ENCODE measurements at places on chromosomes 3 and 15.

- no peak for DNase-seq
Measured at GRCh38 chr3:117145677-117146076, 436.1 kb downstream of the TUSC7 start.

- no peak for DNase-seq
Measured at GRCh38 chr15:72011302-72011942, 106.5 kb downstream of the MYO9A start.

GRCh38 chr3:114880078-114880477 is 267.0 kb downstream of the ZBTB20 start:
- no peak for DNase-seq

GRCh38 chr15:98647026-98647773 is 1.1 kb upstream of the IGF1R start:
- no peak for DNase-seq

- DNase-seq: no peak
Measured at GRCh38 chr3:104279617-104280016, 1087.1 kb upstream of the ALCAM start.

GRCh38 chr15:62857411-62857853 is 185.1 kb upstream of the TPM1 start:
- no peak for DNase-seq

- DNase-seq: no peak
Measured at GRCh38 chr3:37640636-37641375, 220.9 kb upstream of the CTDSPL start.

- DNase-seq: no peak
Measured at GRCh38 chr15:63572749-63573464, 24.3 kb upstream of the FBXL22 start.

DNA sequence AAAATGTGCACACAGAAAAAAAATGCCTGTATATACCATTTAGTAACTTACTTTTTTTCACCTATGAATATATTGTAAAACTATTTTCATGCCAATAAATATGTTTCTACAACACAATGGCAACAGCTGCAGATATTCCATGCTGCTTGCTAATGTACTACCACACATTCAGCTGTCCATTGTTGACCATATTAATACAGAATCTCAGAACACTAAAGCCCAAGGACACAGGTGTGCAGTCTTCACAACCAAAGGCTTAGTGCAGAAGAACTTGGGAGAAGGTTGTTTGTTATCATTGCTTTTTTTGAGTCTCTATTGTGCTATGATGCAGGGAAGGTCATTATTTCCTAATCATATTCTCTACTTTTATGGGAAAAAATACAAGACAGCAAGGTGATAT is 79.6 kb downstream of the DIPK2A start:
- DNase-seq: no peak

GRCh38 chr15:51223771-51224229 is 114.6 kb downstream of the CYP19A1 start:
- peak; percentile 51 for DNase-seq

- no peak for DNase-seq
Measured at GRCh38 chr15:52109559-52110451, 2.8 kb downstream of the BCL2L10 start.

DNA sequence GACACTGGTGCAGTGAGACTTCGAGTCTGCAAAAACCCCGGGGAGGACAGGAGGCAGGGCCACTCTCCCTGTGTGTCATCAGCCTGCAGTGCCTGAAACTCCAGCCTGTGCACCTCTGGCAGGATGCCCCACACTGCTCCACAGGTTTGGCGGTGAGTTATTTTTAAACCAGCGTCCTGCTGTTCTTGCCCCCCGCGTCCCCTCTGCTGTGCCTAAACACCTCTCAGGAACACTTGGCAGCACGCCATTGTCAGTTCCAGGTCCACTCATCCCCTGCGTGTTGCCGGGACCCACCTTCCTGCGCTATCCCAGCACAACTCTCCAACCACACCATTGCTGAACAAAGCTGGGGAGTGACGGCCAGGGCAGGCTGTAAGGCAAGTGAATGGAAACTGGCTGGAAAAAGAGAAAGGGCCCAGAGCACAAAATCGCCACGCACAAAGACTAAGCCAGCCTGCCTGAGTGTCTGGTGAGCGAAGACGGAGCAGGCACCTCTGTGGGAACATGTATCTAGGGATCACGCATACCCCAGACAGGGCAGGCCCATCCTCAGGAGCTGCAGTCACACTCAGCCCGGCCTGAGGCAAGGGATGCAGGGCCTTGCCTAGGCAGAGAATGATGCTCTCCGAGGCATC is 3.1 kb upstream of the PLA2G4F start:
- DNase-seq: no peak

GRCh38 chr3:36501616-36502015 is 121.3 kb downstream of the STAC start:
- no peak for DNase-seq

DNA sequence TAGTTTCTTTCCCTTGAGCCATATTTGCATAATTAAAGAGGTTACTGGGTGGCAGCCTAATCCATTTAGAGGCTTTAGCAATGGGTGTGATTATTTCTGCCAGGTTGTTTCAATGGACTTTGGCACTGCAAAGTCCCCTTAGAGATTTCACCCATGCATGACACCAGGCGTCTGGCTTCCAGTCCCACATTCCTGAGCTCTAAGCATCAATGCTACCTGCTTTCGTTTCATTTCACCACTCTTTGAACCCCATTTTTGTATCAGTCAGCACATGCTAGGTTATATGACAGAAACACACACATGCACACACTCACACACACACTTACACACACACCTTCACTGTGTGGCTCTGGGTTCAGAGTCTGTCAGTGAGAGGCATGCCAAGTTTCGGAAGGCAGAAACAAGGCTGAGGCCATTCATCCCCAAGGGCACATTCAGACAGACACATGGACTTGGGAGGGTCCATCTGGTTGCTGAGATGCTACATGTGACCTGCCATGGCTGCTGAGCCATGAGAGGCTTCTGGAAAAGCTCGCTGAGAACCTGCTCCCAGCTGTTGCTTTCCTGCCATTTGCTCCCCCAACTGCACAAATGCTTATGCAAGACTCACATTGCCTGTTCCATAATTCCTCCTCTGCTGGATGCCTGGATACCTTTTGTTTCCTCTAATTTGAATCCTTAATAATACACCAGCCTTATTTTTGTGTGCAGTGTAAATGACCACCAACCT is 354.1 kb downstream of the GABRG3 start:
- no peak for DNase-seq

DNA sequence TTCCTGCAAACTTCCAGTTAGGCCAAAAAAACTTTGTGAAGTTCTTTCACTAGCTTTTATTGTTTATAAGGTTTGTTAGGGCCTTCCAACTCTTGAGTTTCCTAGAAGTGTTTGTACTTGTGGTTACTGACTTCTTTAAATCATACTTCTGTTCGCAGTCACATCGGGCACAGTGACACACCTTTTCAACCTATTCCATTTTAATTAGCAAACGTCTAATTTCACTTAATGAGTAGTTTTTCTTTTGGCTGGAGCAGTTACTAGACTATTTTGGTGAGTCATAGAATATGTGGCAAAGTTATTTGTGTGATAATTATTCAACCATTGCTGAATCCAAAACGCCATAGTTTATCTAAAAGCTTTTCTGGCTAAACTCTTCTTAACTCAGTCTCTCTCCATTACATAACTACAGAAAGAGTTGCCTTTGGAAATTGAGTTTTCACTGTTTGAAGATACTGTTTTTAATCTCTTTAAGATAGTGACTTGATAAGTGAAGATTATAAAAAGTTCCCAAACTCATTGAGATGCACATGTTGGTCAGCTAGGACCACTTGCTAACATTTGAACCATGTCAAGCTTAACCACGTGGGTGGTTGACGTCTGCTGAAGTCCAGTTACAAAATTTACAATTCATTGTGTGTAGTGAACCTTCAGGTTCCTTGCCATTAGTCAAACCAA is 21.5 kb downstream of the CNOT10 start:
- no peak for DNase-seq

DNA sequence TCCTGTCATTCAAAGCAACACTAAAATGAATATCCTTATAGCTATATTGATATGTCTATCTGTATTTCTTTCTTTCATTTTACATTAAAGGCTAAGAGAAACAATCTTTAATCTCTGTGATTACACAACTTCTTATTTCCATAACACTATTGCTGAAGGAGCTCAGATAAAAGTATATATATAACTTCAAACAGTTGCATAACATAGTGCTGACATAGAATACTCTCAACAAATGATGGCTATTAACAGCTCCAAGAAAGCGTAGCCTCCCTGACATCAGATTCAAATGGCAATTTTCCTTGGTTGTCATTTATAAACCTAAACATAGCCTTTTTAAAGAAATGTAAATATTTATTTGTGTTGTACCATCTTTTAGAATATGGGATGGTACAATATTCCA is 116.6 kb upstream of the PTPRG start:
- no peak for DNase-seq

- DNase-seq: no peak
Measured at GRCh38 chr3:53748512-53749271, 97.5 kb downstream of the CHDH start.

GRCh38 chr15:25937796-25938195 is 74.7 kb upstream of the ATP10A start:
- DNase-seq: no peak

- DNase-seq: no peak
Measured at GRCh38 chr15:71476823-71477222, 333.5 kb upstream of the NR2E3 start.

DNA sequence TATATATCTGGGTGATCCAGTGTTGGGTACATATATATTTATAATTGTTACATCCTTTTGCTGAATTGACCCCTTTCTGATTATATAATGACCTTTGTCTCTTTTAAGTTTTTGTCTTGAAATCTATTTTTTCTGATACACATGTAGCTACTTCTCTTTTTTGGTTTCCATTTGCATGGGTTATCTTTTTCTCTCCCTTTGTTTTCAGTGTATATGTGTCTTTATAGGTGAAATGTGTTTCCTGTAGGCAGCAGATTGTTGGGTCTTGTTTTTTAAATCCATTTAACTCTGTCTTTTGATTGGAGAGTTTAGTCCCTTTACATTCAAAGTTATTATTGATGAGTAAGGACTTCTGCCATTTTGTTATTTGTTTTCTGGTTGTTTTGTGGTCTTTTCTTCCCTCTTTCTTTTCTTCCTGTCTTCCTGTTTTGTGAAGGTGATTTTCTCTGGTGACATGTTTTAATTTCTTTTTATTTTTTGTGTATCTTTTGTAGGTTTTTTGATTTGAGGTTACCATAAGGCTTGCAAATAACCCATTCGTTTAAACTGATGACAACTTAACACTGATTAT is 56.8 kb downstream of the STARD9 start:
- DNase-seq: no peak

GRCh38 chr3:68919000-68919399 is 13.3 kb downstream of the TAFA4 start:
- no peak for DNase-seq

DNA sequence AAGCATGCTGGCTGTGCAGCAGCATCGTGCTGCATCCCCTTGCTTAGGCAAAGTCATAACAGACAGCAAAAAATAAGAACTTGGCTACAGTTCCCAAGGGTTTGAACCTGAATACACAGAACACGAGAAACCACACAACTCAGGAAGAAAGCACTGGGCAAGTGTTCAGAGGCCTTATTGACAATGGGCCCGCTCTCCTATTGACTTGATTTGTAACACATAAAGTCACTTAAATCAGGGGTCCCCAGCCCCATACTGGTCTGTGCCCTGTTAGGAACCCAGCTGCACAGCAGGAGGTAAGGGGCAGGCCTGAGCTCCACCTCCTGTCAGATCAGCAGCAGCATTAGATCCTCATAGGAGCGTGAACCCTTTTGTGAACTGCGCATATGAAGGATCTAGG is 145.1 kb downstream of the LSAMP start:
- DNase-seq: no peak

- peak; percentile 43 for DNase-seq
Measured at GRCh38 chr3:123090728-123091531, 24.1 kb downstream of the PDIA5 start.

DNA sequence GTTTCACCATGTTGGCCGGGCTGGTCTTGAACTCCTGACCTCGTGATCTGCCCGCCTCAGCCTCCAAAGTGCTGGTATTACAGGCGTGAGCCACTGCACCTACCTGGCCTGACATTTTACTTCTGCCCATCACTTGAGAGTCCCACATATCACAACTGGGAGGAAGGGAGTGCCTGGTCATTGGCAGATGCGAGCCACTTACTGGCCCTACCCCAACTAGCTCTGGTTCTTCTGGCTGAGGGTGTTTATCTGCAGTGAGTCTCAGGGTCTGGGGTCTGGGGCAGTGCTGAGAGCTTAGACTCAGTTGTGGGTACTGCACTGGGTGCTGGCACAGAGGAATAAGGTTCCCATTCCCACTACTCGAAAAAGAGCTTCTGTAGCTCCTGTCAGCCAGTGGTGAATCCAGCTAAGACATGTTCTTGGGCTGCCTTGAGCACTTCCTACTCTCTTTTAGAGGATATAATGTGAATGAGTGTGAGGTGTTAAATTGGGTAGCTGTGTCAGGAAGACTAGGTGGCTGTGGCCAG is 30.2 kb downstream of the DAG1 start:
- DNase-seq: no peak

DNA sequence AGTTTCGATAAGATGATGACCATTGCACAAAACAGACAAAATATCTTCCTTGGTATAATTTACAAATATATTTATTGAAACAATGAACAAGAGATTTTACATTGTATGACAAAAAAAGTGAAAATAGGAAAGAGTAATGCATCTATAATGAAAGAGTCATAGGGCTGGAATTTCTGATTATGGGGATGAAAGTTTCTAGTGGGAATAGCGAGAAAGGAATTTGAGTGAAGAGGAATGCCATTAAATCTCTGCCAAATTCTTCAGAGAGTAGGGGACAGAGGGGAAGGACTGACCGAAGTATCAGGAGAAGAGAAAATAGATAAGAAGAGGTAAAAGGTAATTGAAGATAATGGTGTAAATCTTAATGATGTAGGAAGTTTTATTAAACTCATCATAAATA is 125.4 kb downstream of the VGLL3 start:
- DNase-seq: no peak

GRCh38 chr3:34793057-34793456 is 846.3 kb upstream of the ARPP21 start:
- no peak for DNase-seq

- peak; percentile 98 for DNase-seq
Measured at GRCh38 chr15:92831655-92832328, 68.3 kb upstream of the CHD2 start.

Data from tibial artery (tissue), 4 donors.